Activated gamma-delta T cell treated with Interleukin-2 at 50 U/mL for 16 hours (primary cell): ENCODE measurements at places on chromosomes 5 and 9.
A peak's percentile ranks its signal among the peaks of the same experiment; 100 is the strongest.

DNA sequence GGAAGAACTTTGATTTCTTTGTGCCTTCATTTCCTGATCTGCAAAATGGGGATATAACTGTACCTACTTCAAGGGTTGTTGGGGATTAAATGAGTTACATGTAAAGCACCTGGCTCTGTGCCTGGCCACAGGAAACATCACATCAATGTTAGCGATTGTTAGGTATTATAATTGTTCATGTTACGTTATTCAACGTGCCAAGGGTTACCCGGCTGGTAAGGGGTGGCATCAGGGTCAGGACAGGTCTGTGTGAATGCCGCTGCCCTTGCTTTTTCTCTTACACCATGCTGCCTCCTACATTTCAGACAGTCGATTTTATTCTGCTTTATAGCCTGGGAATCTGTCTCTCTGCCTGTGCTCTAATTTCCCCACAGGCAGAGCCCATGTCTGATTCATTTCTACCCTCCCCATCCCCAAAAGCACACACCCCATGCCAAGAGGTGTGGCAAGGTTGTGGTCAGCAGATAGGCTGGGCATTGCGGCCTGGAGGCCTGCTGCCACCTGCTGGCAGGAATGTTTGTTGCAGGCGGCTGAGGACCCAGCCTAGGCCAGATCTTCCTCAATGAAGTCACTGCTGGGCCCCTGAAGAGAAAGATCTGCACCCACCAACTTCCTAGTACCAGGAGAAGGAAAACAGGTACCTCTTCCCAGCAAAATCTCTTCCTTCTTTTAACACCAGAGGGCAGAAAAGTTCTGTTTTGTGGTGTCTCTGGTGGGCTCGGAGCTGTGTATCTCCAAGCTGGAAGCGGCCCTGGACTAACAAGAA is 5.3 kb downstream of the ANKS6 start:
- peak; percentile 45 for DNase-seq

GRCh38 chr5:73125289-73125688 is 4.9 kb downstream of the TMEM171 start:
- DNase-seq = no peak

DNA sequence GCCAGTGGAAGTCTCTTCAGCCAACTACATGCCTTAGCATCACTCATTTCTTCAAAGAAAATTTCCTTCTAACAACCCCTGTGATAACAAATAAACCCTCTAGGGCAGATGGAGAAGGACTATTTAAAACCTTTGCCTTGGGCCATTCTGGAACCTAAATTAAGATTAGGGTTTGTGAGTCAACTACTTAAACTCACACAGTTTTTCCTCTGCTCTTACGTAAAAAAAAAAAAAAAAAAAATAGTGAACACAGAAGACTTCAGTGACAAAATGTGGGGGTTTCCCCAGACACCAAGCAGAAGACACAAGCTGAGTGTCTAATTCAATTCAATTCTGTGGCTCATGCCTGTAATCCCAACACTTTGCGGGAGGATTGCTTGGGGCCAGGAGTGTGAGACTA is 65.8 kb upstream of the ERCC6L2 start:
- DNase-seq = no peak

- no peak for DNase-seq
These were observed 682.3 kb downstream of the BRINP1 start for GRCh38 chr9:118686959-118687358.

- DNase-seq = no peak
These were observed 28.6 kb downstream of the CSNK1G3 start for GRCh38 chr5:123540534-123540933.
